Endothelial cell of umbilical vein (primary cell): ENCODE measurements at places on chromosomes 2 and 18. TPM values are rescaled to one million over a fixed set of nuclear protein-coding genes. Genes with fewer than 3 reads are reported as not detected.
A peak's percentile ranks its signal among the peaks of the same experiment; 100 is the strongest.

DNA sequence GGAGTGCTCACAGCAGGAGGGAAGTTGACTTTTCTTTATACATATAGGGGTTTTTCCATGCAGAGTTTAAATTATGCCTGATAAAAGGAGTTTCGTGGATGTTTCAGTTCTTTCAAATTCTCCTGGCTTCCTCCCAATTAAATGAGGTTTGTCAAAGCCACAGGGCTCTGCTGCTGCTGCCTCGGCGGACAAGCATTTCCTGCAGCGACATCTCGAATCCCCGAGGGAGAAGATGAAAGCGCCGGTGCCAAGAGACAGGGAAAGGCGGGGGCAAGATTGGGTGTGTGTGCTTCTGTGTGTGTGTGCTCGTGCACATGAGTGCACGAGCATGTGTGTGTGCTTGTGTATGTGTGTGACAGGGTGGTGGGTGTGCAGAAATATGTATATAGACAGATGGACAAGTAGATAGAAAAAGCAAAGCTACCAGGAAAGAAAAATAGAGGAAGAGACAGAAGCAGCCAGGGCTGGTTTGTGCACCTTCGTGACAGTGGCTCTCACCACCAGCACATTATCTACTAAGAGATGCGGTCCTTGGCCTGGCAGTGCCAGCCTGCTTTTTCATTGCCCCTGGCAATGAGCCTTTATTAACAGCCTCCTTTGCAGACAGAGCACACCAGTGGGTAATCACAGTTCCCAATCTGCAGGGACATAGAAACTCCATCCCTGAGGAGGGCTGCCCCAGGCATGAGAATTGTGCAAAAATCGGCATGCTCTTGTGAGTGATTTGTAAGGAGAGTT, 76.2 kb downstream of the CDK15 start:
- H3K27me3 ChIP-seq = peaks cover 51% of the 10 kb centered on the region
- no peak for DNase-seq
- no peak overlapping the region for H3K4me3 ChIP-seq
- no peak overlapping the region for H3K27ac ChIP-seq
- no peaks in the 10 kb centered on the region for H3K4me1 ChIP-seq
- H3K36me3 ChIP-seq = no peaks in the 10 kb centered on the region

DNA sequence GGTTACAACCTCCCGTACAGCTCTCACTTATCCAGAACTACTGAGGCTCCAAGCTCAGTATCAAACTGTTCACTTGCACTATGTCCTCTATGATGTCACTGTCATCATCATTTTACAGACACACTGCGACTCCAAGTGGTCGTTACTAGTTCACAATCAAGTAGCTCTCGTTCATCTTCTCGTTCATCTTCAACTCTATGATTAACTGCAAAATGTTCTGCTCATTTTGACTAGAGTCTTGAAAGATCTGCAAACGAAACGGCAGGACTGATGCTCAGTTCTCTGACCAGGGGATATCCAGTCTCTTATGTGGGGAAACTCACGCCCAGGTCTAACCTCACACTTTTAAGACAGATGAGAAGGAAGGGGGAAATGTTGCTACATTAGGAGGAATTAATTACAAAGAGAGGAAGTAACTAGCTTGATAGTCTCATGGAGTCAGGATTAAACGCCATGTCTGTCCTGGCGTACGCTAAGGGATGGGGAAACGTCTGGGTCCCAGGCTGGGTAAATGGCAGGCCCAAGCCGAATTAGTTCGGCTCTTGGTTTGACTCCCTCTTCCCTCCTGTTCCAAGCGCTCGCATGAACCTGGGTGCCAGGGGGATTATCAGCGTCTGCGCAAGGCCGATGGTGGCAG, 794 bp upstream of the CHCHD5 start:
- H3K36me3 ChIP-seq = no peaks in the 10 kb centered on the region
- no peaks in the 10 kb centered on the region for H3K27me3 ChIP-seq
- H3K4me3 ChIP-seq = peak overlapping the region; percentile 78
- peaks cover 14% of the 10 kb centered on the region for H3K4me1 ChIP-seq
- DNase-seq = peak; percentile 33

DNA sequence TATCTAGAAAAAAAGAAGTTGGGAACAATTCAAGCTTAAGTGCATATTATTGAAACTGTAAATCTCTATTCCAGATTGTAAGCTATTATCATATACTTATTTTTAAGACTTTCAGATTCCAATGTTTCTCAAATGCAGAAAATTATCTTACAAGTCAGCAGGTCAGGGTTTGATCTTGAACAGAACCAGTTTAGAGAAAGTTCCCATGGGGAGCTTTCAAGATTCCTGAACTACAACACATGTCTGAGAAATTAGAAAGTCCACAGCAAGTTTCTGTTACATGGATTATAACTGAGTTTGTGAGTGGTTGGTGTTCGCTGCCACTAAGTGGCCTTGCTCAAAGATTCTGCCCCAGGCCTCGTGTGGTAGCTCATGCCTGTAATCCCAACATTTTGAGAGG, 31.6 kb upstream of the SP3 start:
- no peak for DNase-seq
- H3K27ac ChIP-seq = no peak overlapping the region
- no peaks in the 10 kb centered on the region for H3K4me1 ChIP-seq
- H3K4me3 ChIP-seq = no peak overlapping the region

- H3K36me3 ChIP-seq = no peaks in the 10 kb centered on the region
- no peak for DNase-seq
- no peak overlapping the region for H3K4me3 ChIP-seq
- no peaks in the 10 kb centered on the region for H3K27me3 ChIP-seq
- no peak overlapping the region for H3K27ac ChIP-seq
- H3K4me1 ChIP-seq = peaks cover 11% of the 10 kb centered on the region
Observed at GRCh38 chr18:9845256-9845655, 40.5 kb upstream of the TXNDC2 start.

- no peak overlapping the region for H3K27ac ChIP-seq
- no peaks in the 10 kb centered on the region for H3K4me1 ChIP-seq
- no peaks in the 10 kb centered on the region for H3K27me3 ChIP-seq
- no peak overlapping the region for H3K4me3 ChIP-seq
- peaks cover 4% of the 10 kb centered on the region for H3K36me3 ChIP-seq
Observed at GRCh38 chr18:35264409-35264808, 23.6 kb downstream of the ZNF397 start.

The TMEM87B gene
- 21.5 and 22.1 TPM in 2 replicates for total RNA-seq

DNA sequence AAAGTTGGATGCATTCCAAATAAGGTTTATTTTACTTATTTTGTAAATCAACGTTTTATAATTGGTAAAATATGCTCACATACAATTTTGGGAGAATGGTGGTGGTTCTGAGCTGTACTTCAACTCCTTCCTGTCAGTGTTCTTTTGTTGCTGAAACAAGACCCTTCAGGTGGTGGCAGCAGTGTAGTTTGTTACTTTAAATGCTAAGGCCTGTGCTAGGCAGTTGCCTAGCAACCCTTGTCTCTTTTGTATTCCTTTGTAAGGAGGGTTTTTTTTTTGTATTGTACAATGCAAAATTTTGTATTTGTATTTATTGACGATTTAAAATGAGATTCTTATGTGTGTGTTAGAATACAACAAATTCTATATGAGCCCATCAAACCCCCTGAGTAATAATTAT, 166.0 kb upstream of the FAM98A start:
- H3K27ac ChIP-seq = no peak overlapping the region
- H3K36me3 ChIP-seq = no peaks in the 10 kb centered on the region
- no peaks in the 10 kb centered on the region for H3K27me3 ChIP-seq
- H3K4me3 ChIP-seq = no peak overlapping the region
- no peak for DNase-seq

The PLA2R1 gene
- total RNA-seq = 14.4 and 15.6 TPM in 2 replicates

The CCBE1 gene
- total RNA-seq = not detected in 2 replicates

DNA sequence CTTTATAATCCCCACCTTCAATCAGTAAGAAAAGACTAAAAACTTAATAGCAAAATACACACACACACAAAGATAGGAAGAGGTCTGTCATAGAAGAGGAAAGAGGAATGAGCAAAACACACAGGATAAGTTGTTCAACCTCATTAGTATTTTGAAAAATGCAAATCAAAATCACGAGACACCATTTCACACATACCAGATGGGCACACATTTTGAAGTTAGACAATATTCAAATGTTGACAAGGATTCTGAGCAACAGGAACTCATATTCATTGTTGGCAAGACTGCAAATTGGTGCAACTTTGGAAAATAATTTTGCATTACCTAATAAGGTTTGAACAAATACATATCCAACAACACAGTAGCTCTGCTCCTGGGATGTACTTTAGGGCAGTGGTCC, 127.6 kb downstream of the RAB3GAP1 start:
- DNase-seq = no peak
- no peaks in the 10 kb centered on the region for H3K4me1 ChIP-seq
- H3K4me3 ChIP-seq = no peak overlapping the region
- no peak overlapping the region for H3K27ac ChIP-seq
- no peaks in the 10 kb centered on the region for H3K27me3 ChIP-seq

The CAPN10 gene
- 37.9 and 39.9 TPM in 2 replicates for total RNA-seq

DNA sequence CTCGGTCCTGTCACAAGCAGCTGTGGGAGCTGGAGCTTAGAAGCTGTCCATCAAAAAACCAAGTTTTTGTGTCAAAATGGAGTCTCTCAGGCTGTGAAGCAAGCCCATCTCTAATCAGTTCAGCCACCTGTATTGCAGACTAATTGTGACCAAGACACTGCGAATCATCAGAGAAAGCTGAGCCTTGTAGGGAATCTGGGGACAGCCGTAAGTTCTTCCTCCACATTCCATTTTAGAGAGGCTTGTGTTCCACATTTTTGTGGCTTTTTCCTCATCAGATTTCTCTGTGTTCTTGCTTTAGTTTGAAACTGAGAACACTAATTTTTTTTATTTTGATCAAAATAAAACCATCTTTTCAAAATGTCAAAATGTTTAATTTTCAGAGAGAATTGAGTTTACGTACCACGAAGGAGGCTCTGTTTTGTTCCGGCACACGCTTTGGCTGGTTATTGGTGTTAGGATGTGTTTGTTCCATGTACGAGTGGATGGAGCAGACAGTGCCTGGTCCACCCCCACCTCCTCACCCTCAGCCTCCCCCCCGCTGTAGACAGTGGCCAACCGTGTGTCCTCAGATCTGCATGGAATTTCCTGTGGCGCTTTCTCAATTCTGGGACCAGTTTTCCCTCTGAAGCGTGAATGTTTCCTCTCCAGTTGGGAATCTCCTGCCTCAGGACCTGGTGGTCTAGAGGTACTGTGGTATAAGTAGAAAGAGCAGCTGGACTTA, 140.8 kb downstream of the AGAP1 start:
- H3K36me3 ChIP-seq = no peaks in the 10 kb centered on the region
- no peaks in the 10 kb centered on the region for H3K4me1 ChIP-seq
- no peaks in the 10 kb centered on the region for H3K27me3 ChIP-seq
- no peak overlapping the region for H3K27ac ChIP-seq

GRCh38 chr2:193876980-193877379, 1682.2 kb upstream of the TMEFF2 start:
- H3K4me3 ChIP-seq = no peak overlapping the region
- no peaks in the 10 kb centered on the region for H3K4me1 ChIP-seq
- no peaks in the 10 kb centered on the region for H3K36me3 ChIP-seq
- no peak overlapping the region for H3K27ac ChIP-seq
- no peaks in the 10 kb centered on the region for H3K27me3 ChIP-seq

The CCDC68 gene
- 1.0 and 2.9 TPM in 2 replicates for total RNA-seq

- no peak overlapping the region for H3K4me3 ChIP-seq
- H3K36me3 ChIP-seq = no peaks in the 10 kb centered on the region
- H3K4me1 ChIP-seq = no peaks in the 10 kb centered on the region
- DNase-seq = no peak
- H3K27me3 ChIP-seq = no peaks in the 10 kb centered on the region
Observed at GRCh38 chr2:67039517-67040103, 357.5 kb upstream of the ETAA1 start.

- no peak for DNase-seq
- H3K27ac ChIP-seq = no peak overlapping the region
- no peaks in the 10 kb centered on the region for H3K36me3 ChIP-seq
- peaks cover 2% of the 10 kb centered on the region for H3K4me1 ChIP-seq
Observed at GRCh38 chr2:33503002-33503401, 26.6 kb downstream of the RASGRP3 start.

The ABCG5 gene
- total RNA-seq = not detected in 2 replicates

DNA sequence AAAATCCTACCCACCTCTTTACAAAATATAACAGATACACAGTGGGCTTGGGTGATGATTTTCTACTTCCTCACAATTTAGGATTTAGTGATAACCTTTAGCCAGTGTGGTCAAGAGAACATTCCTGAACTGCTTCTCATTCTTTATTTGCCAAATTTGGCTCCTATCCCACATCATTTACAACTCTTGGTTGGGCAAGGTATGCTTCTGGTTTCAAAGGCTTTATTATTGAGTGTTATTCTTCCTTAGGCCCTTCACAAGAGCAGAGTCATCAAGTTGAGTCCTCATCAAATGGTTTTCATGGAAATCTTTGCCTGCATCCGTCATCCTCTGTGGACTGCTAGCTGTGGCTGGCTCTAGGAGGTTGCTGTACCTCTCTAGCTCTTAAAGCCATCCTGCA, 472.0 kb upstream of the ETAA1 start:
- H3K36me3 ChIP-seq = no peaks in the 10 kb centered on the region
- no peak overlapping the region for H3K4me3 ChIP-seq
- no peaks in the 10 kb centered on the region for H3K4me1 ChIP-seq
- no peaks in the 10 kb centered on the region for H3K27me3 ChIP-seq
- no peak overlapping the region for H3K27ac ChIP-seq

GRCh38 chr18:50313031-50313607, 25.6 kb upstream of the CXXC1 start:
- H3K4me1 ChIP-seq = peaks cover 2% of the 10 kb centered on the region
- no peaks in the 10 kb centered on the region for H3K36me3 ChIP-seq
- H3K27ac ChIP-seq = no peak overlapping the region
- no peak overlapping the region for H3K4me3 ChIP-seq
- DNase-seq = no peak

- peaks cover 23% of the 10 kb centered on the region for H3K27me3 ChIP-seq
- DNase-seq = no peak
- no peak overlapping the region for H3K4me3 ChIP-seq
- no peak overlapping the region for H3K27ac ChIP-seq
Observed at GRCh38 chr2:165791421-165792103, 2.5 kb downstream of the GALNT3 start.

The FAM237A gene
- total RNA-seq = not detected in 2 replicates

- no peaks in the 10 kb centered on the region for H3K4me1 ChIP-seq
- H3K27me3 ChIP-seq = peaks cover 2% of the 10 kb centered on the region
- no peak for DNase-seq
- H3K4me3 ChIP-seq = no peak overlapping the region
- H3K36me3 ChIP-seq = no peaks in the 10 kb centered on the region
Observed at GRCh38 chr2:178152977-178153376, 40.7 kb downstream of the RBM45 start.

DNA sequence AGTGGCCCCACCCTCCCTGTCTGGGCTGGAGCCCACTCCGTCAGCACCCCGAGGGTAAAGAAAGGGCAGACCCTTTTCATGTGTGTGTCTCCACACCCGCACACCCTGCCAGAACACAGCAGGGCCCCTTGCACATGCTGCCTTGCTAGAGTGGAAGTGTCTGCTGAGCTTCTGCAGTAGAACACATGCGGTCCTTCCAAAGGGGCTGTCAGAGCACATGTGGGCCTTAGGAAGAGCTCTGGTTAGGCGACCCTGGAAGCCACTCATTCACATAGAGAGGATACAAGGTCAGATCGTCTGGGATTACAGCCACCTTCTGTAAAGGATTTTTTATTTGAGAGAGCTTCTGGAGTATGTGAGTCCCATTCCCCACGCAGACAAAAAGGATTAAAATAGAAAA, 613.2 kb upstream of the RAB6C start:
- no peaks in the 10 kb centered on the region for H3K4me1 ChIP-seq
- no peaks in the 10 kb centered on the region for H3K36me3 ChIP-seq
- no peak for DNase-seq
- H3K4me3 ChIP-seq = no peak overlapping the region

GRCh38 chr2:211649331-211649730, 889.3 kb downstream of the ERBB4 start:
- H3K27me3 ChIP-seq = no peaks in the 10 kb centered on the region
- H3K4me1 ChIP-seq = no peaks in the 10 kb centered on the region
- H3K27ac ChIP-seq = no peak overlapping the region
- no peak overlapping the region for H3K4me3 ChIP-seq
- no peaks in the 10 kb centered on the region for H3K36me3 ChIP-seq
